ENCODE measurements at places on chromosomes 3 and 15.

DNA sequence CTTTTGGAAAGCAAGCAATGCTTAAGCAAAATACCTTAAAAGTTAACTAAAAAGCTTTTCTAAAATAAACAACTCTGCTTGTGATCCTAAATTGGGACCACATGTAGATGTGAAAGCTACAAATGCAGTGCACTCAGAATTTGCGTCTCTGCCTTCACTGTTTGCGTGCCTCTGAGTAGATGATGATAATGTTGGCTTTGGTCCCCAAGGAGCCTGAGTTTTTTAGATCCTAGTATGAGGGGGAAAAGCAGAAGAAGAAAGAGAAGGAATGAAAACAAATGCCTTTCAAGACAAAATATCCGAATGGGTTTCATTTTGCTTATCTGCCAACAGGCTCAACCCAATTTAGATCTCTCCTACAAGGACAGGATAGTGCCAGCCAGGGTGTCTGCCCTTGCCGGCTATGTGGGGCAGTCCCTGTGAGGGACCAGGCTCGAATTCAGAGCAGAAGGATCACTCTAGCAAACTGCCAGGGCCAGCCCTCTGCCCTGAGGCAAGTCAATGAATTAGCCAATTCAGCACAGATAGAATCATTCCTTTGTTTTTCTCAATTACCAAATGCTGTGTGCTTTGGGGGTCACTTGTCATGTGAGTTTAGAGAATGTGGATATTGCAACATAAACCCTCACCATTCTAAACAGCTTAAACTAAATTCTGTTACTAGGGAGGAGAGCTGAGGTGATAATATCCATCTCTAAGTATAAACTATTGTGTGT is 28.5 kb downstream of the SCG5 start:
- no peak for DNase-seq

- DNase-seq: no peak
Measured at GRCh38 chr3:95162794-95163193, 1099.9 kb downstream of the NSUN3 start.

DNA sequence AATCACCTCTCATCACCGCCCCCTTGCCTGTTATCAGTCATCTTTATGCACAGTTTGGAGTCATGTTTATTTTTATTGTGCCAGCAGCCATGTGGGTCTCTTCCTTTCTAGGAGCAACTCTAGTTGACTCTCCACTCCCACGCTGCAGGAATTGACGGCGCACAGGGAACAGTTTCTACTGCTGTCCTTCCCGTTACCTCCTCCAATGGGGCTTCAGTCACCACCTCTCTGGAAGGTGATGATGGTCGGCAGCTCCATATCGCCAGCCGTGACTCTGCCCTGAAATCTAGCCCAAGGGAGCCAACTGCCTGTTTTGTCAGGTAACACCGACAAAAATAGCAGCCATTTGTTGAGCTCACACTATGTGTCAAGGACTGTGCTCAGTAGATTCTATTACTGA is 35.6 kb upstream of the FAM107A start:
- no peak for DNase-seq

- no peak for DNase-seq
Measured at GRCh38 chr3:8762607-8763377, 6.6 kb downstream of the OXTR start.

DNA sequence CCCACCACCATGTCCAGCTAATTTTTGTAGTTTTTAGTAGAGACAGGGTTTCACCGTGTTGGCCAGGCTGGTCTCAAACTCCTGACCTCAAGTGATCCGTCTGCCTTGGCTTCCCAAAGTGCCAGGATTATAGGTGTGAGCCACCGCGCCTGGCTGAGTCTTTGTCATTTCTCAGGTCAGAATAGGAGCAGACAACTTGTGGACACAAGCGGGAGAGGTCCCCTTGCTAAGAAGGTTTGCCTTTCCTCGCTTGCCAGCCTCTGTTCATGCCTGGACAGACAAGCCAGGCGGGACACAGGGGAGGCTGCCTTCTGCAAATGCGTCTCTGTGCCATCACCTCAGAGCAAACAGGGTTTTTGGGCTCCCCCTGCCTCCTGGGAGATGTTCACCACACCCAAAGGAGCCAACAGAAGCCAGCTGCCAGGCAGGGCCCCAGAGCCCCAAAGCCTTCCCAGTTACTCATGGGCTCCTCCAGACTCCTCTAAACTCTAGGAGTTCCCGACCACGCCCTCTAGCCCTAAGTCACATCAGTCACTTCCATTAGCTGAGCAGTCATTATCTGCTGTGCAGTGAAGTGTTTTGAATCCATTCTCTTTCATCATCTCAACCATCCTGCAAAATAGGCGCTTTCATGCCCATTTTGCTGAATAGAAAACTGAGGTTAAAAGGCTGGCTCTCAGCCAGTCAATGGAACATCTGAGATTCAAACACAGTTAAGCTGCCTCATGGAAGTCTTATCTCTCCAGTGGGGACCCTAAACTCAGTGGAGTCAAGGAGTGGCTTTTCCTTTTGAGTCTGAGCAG is 245.0 kb downstream of the UACA start:
- no peak for DNase-seq

- no peak for DNase-seq
Measured at GRCh38 chr15:48680841-48681240, 35.3 kb upstream of the FBN1 start.

GRCh38 chr3:110479731-110480130 is 591.9 kb upstream of the NECTIN3 start:
- DNase-seq: no peak

- no peak for DNase-seq
Measured at GRCh38 chr3:124373524-124373923, 356.7 kb upstream of the UMPS start.

DNA sequence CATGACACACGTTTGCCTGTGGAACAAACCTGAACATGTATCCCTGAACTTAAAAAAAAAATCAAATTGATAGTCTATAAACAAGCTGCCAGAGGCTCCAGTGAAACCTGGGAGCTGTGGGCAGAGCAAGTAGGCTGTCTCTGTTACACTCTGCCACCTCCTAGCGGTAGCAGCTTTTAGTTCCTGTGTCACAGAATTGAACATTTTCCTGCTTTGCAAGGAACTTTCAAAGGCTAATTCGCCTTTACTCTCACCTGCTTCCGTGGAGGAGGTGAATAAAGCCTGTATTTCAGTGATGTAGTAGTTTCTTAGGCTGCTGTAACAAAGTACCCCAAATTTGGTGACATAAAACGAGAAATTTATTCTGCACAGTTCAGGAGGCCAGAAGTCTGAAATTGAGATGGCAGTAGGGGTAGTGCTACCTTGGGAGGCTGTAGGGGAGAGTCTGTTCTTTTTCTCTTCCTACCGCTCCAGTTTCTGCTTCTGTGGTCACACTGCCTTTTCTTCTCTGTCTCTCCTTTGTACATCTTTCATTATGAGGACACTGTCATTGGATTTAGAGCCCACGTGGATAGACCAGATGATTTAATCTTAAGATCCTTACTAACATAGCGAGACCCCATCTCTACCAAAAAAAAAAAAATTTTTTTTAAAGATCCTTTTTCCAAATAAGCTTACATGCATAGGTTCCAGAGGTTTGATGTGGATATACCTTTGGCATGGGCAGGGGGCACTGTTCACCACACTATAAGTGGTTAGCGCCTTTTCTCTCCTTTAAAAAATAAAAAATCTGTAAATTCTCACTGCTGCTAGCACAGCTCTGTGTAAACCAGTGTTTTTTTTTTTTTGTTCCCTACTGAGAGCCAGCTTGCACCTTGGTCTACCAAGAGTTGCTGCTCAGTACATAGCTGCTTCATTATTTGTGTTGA is 25.3 kb downstream of the FBXO22 start:
- DNase-seq: no peak

DNA sequence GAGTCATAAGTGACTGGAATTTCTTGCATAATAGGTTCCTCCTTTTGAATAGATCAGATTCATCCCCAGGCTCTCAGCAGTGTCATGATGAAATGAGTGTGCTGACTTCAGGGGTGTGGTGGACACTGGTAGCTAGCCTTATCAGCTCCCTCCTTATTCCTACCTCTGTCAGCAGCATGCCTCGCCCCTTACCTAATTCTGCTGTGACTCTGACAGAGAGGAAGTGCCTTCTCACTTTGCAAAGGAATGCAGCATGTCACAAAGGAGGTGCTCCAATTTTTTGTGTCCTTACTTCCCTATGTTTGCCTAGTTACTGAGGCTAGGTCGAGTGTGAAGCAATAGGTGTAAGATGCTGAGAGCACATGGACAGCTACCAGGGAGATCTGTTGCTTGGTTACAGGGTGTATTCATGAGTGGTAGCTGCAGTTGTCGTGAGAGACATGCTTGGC is 90.6 kb downstream of the TNFAIP8L3 start:
- DNase-seq: no peak

- DNase-seq: no peak
Measured at GRCh38 chr15:84649706-84650105, 4.4 kb downstream of the WDR73 start.

DNA sequence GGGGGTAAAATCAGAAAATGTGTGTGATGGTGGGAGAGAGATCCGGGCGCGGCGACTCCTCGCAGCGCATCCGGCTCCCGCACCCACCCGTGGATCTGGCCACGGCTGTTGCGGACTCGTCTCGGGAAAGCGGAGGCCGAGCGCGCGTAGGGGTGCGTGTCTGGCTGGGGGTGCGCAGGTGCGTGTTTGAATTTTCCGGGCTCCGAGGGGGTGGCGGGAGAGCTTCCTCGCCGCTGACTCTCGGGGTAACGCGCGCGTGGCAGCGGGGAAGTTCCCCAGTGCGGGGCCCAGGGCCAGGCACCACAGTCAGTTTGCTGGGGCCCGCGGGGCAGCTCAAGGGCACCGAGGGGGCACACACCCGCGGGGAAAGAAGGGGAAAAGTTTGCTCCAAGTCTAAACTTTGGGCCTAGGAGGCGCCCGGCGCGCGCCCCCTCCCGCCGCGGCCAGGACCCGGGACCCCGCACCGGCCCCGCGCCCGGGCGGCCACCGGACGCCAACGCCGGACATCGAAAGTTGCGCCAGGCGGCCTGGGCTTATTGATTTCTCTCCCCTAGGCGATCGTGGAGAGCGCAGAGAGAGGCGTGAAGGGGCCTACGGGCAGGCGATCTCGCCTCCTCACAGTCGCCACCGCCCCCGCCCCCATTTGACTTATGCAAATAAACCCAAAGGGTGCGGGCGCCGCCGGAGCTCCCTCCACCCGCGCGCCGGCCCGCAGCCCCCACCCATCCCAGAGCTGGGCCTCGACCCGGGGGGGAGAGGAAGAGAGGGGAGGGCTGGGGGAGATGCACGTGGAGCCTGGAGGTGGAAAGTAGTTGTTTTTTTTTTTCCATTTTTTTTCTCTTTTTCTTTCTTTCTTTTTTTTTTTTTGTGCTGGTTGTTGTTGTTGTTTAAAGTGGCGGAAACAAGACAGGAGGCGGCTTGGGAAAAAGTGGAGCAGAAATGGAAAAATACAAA is 639 bp downstream of the FOXP1 start:
- peak; percentile 76 for DNase-seq

GRCh38 chr15:80684697-80685096 is 10.4 kb upstream of the ABHD17C start:
- no peak for DNase-seq

DNA sequence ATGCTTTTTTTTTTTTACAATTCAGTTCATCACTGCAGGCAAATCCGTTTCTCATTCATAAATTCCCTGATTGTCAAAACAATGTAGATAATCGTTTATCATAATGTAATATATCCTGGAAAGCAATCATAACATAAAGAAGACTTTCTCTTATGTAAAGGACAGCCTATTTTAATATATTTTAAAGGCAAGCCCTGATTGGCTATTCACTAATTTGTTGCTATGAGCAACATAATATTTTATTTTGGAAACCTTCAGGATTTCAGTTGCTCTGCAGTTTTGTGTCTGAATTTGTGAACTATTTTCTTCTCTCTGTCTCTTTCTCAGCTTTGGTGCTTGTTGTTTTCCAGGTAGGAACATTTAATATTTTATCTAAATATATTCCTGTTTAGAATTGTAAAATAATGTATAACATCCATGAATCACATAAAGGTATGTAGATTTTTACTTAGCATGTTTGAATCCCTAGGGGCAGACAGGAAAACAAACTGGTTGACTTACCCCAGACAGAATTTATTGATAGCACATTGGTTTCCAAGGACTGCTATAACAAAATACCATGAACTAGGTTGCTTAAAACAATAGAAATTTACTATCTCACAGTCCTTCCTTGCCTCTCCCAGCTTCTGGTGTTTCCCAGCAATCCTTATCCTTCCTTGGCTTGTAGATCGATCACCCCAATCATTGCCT is 253.5 kb downstream of the CDIN1 start:
- DNase-seq: no peak

- DNase-seq: no peak
Measured at GRCh38 chr3:15171096-15171495, 35.0 kb upstream of the CAPN7 start.

- no peak for DNase-seq
Measured at GRCh38 chr3:16468002-16468335, 45.5 kb downstream of the RFTN1 start.

GRCh38 chr3:86986671-86987420 is 4.1 kb downstream of the VGLL3 start:
- no peak for DNase-seq

GRCh38 chr15:71149646-71150557 is 34.6 kb downstream of the THSD4 start:
- no peak for DNase-seq

DNA sequence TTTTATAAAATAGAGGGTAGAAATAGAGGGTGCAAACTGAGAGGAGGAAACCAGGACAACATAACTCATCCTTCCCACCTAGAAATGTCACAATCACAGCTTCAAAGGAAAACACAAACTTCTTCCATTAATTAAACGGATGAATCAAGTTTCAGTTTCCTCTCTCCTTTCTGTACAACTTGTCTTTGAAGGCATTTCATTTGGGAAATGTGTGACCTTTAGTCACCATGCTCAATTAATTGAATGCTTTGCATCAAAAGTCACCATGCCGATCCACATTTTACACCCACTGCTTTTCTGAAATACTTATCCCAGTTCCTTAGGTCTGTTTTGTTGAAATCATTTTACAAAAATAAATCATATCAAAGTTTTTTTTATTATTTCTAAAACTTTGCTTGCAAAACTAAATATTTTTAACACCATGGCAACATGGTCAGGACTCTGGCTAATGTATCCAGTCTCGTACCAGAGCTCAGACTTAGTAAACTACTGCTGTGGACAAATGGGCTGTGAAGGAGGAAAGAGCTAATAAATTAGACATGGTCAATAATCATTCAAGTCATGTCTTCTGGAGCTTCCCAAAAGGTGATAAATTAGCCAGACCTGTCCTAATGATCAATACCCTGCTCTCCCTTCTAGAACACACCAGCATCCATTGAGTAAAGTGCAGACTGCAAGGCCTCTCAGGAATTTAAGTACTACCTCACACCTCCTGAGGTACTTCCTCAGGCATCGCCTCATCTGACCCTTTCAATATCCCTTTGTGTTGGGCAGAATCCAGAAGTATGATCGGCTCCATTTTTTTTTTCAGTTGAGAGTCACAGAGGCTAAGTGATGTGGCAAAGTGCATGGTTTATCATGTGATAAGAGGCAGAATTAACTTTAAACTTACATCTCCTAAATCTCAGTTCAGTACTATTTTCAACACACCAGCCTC is 161.3 kb downstream of the GREM1 start:
- no peak for DNase-seq

DNA sequence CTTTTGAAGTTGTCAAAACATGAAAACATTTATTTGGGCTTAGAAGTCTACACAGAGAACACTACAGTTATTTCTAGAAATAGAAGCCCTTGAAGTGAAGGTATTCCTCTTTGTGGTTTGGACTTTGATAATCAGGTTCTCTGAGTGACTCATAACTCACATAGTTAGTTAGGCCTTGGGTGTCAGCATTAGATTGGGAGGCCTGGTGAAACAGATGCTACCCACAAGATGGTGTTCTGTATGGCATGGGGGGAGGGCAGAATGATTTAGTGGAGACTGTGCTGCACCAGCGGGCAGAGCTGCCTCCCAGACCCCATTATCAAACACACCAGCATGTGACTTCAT is 108.9 kb upstream of the ETV5 start:
- no peak for DNase-seq

GRCh38 chr15:100338971-100339444 is 2.8 kb downstream of the ADAMTS17 start:
- DNase-seq: peak; percentile 70
